Ascending aorta (tissue), 2 donors: ENCODE measurements at places on chromosomes 5 and 9. TPM values are rescaled to one million over a fixed set of nuclear protein-coding genes. Genes with fewer than 3 reads are reported as not detected.

DNA sequence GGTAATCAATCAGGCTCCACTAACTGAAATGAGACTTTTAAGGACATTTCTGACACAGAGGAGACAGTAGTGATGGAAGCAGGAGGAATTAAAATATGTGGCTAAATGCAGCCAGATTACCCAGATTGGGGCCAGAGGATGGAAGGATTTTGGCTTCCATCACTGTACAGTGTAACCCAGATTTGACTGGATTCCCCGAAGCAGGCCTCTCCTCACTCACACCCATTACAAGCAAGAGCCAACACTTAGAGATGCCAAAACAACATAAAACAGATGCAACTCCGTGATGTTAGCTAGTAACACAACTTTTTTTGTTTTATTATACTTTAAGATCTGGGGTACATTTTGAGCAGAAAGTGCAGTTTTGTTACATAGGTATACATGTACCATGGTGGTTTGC is 17.6 kb downstream of the TEK start:
- no peaks in the 10 kb centered on the region for H3K36me3 ChIP-seq
- no peak for DNase-seq
- no peaks in the 10 kb centered on the region for H3K27me3 ChIP-seq
- no peak overlapping the region for H3K27ac ChIP-seq

- no peaks in the 10 kb centered on the region for H3K27me3 ChIP-seq
- H3K27ac ChIP-seq: no peak overlapping the region
- H3K4me1 ChIP-seq: no peaks in the 10 kb centered on the region
- H3K36me3 ChIP-seq: no peaks in the 10 kb centered on the region
- no peak for DNase-seq
Observed at GRCh38 chr5:83313436-83313835, 158.1 kb upstream of the VCAN start.

DNA sequence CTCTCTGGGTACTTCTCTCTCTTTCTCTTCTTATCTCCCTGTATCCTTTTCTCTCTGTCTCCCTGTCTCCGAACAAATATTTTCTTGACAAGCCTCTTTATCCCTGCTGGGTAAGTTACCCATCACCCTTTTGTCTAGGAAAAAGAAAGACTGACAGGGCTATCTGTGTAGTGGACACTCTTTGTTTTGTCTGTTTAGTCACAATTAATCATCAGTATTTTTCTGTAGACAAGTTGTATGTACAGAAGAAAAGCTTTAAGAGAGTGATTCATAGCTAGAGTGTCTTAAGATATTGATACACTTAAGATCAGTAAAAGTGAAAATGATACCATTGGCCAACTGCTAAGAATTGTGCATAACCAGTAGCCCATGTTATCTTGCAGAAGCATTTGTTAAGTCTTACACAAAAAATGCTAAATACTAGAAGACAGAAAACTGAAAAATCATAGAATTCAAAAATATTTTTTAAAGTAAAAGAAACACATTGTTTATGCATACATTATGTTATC is 1043.8 kb upstream of the EDIL3 start:
- H3K27ac ChIP-seq: no peak overlapping the region
- no peaks in the 10 kb centered on the region for H3K36me3 ChIP-seq
- DNase-seq: no peak
- no peaks in the 10 kb centered on the region for H3K4me1 ChIP-seq

Gene PITX1
- 23.8 TPM for total RNA-seq

DNA sequence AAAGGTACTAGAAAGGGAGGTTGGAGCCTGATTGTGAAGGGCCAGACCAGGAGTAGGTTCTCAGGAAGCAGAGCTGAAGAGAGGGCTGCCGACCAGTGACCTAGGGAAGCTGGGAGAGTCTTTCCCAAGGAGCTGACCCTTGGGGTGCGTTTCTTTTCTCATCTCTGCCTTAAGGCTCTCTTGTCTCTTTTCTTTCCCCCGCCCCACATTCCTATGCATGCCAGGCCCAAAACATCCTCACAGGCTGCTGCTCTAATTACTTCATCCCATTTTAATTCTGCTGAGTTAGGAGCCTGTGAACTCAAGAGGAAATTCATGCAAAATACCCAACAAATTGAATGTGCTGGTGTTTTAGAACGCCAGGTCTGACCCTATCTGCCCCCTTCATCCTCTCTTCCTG is 46.9 kb upstream of the HSPA9 start:
- no peak for DNase-seq
- no peak overlapping the region for H3K4me3 ChIP-seq
- H3K27me3 ChIP-seq: no peaks in the 10 kb centered on the region
- H3K36me3 ChIP-seq: no peaks in the 10 kb centered on the region
- no peak overlapping the region for H3K27ac ChIP-seq

- H3K4me1 ChIP-seq: no peaks in the 10 kb centered on the region
- no peak overlapping the region for H3K27ac ChIP-seq
- DNase-seq: no peak
- H3K27me3 ChIP-seq: no peaks in the 10 kb centered on the region
- H3K36me3 ChIP-seq: no peaks in the 10 kb centered on the region
Observed at GRCh38 chr5:87572090-87572489, 159.4 kb upstream of the CCNH start.

DNA sequence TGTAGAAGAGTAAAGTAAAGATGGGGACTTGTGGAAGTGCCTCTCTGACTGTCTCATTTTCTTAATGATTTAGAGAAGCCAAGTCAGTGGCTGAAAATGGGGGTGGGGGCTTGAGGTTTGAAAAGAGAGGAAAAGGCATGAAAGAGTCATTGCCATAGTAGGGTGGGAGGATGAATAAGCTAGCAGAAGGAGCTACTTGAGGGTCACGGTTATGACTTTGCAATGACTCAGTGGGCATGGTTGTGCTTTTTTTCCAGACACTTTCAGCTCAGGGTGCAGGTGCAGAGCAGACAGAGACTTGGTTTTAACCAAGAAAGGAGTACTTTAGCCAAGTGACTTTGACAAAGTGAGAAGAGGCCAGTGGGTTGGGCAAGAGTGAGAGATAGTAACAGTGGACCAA is 117.8 kb downstream of the PTTG1 start:
- DNase-seq: no peak
- H3K36me3 ChIP-seq: no peaks in the 10 kb centered on the region
- H3K27me3 ChIP-seq: no peaks in the 10 kb centered on the region
- no peak overlapping the region for H3K4me3 ChIP-seq
- no peak overlapping the region for H3K27ac ChIP-seq

Gene FIBCD1
- not detected for total RNA-seq

Gene HRH2
- total RNA-seq: 7.5 TPM

Gene PCDHGA9
- total RNA-seq: 3.2 TPM

Gene GALT
- total RNA-seq: 28.3 TPM
